GM18507 (cell line): ENCODE measurements at places on chromosomes 1 and 21.

- no peak for DNase-seq
These were observed 166.9 kb downstream of the HLX start for GRCh38 chr1:221045842-221046831.

GRCh38 chr1:42913426-42914091, 45.1 kb downstream of the SLC2A1 start:
- DNase-seq = no peak

DNA sequence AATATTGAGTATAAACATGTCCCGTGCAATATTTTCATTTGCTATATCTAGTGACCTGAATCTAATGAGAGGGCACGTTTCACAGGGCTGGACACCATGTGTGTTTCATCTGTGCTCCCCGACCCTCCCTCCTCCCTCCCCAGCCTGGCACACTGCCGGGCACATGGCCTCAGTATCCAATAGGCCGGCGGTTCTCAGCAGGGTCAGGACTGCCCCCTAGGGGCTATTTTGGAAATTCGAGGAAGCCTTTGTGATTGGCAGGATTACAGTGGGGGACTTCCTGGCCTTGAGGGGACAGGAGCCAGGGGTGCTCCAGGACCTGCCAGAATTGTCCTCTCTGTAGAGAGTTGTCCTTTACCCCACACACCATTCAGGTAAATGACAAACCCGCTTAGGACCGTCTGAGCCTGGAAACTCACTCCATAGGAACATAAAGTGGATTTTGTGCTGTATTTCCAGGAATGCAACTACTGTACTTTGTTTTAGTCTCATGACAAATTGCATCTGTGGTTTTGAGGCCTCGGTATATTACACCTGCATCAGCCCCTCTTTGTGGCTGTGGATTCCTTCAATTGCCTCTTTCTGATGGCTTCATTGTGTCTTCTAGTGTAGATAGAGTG, 109.5 kb upstream of the SIM2 start:
- peak; percentile 23 for DNase-seq

- DNase-seq = no peak
These were observed 372.8 kb downstream of the PTBP2 start for GRCh38 chr1:97094247-97094972.

GRCh38 chr1:203475012-203475981, at the start of gene PRELP:
TSS of gene PRELP (plus strand) at chr1:203475806. CDS start at chr1:203483185, 7,379 bp downstream.
- no peak for DNase-seq

DNA sequence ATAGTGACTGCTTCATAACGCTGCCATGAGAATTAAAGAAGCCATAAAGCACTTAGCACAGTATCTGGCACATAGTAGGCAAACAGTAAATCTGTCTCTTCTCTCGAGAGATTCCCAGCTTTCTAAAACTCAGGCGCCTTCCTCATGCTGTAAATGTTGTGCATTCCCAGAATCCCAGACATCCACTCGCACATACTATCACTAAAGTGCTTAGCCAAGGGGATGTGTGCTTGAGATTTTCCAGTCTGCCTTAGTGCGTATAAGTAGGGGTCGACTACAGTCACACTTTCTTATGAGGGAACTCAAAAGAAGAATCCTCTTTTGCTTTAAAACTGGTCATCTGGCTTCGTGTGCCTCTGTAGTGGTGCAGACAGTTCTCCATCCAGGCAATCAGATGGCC, 98.6 kb upstream of the SPATA6 start:
- no peak for DNase-seq
